CD4-positive, alpha-beta T cell treated with Interleukin-15 for 4 hours (primary cell): ENCODE measurements at places on chromosomes 7 and 10.

- no peak for DNase-seq
These were observed 11.2 kb downstream of the DGKI start for GRCh38 chr7:137835486-137836112.

DNA sequence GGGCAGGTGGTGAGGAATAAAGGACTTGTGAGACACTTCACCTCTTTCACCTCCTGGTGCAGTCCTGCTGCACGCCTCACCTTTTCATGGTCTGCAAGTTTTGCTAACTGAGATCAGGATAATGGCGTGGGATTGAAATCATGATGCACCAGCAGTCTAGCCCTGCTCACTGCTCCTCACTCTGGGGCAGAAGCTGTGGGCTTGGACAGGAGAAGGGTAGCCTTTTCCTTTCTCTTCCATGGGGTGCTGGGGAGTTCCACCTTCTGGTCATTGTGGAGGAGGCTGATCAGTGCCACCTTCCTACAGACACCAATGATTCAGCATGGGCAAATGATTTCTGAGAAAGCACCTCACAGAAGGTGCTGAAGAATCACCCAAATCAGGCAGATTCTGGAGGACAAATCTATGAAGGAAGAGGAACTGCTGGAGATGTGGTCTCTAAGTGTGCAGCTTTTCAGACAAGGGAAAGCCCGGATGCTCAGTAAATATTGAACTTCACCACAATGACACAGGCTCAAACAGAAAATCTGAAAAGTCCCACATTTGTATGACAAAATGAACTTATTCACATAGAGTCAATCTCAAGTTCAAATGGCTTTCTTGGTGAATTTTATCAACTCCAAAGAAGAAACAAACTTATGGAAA, 19.7 kb downstream of the MBL2 start:
- no peak for DNase-seq

DNA sequence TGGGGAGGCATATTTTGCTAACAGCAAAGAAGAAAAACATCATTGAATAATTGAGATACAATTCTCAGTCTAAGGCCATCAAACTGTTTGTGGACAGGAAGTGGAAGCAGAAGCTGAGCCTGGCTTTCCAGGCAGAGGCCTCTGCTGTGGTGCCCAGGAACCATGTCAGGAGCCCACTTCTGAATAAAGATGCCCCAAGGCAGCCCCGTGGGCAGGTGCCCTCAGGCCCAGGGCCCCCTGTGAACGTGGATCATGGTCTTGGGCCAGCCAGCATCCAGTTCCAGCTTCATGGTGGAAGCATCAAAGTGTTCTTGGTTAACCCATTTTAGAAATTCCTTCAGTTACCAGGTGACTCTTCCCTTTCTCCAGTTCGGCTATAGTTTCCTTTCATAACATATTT, 346.8 kb downstream of the PTPRN2 start:
- DNase-seq = no peak

GRCh38 chr7:131869169-131869844, 312.9 kb upstream of the PODXL start:
- DNase-seq = no peak

DNA sequence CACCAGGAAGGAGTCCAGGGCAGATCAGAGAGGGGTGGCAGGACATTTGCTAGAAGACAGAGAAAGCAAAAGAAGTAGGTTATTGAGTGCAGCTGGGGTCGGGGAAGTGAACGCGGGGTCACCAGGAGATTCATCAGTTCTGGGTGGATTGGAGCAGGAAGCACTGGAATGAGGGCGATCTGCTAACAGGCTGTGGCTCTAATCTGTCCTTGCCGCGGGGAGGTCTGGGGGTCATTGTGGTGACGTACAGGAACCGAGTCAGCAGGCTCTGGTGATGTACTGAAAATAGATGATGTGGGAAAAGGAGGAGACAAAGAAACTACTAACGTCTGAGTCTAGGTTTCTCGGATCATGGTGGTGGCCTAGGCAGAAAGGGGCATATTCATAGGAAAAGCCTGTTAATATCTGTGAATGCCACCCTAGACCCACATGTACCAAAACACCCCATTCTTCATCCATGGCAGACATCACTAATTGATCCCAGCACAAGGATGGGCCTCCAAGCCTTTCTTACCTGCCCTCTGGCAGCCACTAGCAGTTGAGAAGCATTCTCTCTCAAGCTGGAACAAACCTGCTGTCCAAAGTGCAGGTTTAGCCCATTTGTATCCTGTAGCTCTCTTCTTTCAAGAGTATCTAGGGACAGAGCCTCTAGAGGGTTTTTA, 134.5 kb downstream of the C10orf105 start:
- DNase-seq = no peak

- DNase-seq = no peak
These were observed 40.4 kb upstream of the RASGEF1A start for GRCh38 chr10:43307306-43307705.

GRCh38 chr10:82826132-82826531, 951.1 kb downstream of the NRG3 start:
- no peak for DNase-seq

- peak; percentile 50 for DNase-seq
These were observed 433.6 kb upstream of the GALNT17 start for GRCh38 chr7:70698219-70698832.

- DNase-seq = no peak
These were observed 28.3 kb upstream of the HK1 start for GRCh38 chr10:69250041-69250440.
